ENCODE measurements at places on chromosomes 12 and 14.

GRCh38 chr14:34359420-34360117 is 102.5 kb downstream of the SPTSSA start:
- no peak for DNase-seq

- no peak for DNase-seq
Measured at GRCh38 chr14:72731252-72732020, 162.5 kb downstream of the DPF3 start.

- DNase-seq = no peak
Measured at GRCh38 chr12:5213990-5214389, 170.3 kb downstream of the KCNA5 start.

GRCh38 chr14:104693482-104694431 is 4.3 kb downstream of the INF2 start:
- no peak for DNase-seq

- no peak for DNase-seq
Measured at GRCh38 chr12:29771786-29772185, 12.0 kb downstream of the TMTC1 start.

GRCh38 chr14:31926123-31926522 is 151.0 kb upstream of the ARHGAP5 start:
- DNase-seq = no peak

- DNase-seq = no peak
Measured at GRCh38 chr12:26014085-26014484, 55.6 kb downstream of the RASSF8 start.

DNA sequence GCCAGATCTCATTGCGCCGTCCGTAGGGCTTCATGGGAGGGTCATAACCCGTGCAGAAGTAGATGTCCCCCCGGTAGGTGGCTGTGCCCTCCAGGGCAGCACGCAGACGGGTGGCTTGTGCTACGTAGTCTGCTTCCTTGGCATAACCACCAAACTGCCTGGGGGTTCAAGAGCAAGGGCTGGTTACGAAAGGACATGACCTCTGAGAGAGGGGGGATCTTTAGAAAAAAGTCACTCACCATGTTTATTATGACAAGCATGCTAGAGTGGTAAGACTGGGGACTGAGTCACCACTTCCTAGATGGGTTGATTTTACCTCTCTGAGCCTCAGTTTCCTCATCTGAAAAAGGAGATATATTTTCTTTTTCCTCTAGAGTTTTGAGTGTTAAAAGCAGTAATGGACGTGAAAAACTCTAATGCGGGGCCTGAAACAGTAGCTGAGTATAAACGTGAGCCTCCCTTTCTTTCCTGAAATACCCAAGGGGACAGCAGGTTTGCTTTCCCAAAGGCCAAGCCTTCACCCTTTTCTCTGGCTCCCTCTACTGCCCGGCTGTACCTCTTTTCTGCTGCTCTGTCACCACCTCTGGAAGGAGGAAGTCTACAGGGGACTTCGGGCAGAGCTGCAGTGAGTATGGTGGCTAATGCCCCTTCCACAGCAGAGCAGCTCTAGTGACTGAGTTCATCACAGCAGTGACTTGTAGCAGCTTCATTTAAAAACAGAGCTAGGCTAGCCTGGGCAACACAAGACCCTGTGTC is 23.5 kb upstream of the GPRC5D start:
- no peak for DNase-seq

- no peak for DNase-seq
Measured at GRCh38 chr14:79028281-79028680, 858.1 kb downstream of the NRXN3 start.

- no peak for DNase-seq
Measured at GRCh38 chr14:32709027-32709426, 229.7 kb upstream of the NPAS3 start.

DNA sequence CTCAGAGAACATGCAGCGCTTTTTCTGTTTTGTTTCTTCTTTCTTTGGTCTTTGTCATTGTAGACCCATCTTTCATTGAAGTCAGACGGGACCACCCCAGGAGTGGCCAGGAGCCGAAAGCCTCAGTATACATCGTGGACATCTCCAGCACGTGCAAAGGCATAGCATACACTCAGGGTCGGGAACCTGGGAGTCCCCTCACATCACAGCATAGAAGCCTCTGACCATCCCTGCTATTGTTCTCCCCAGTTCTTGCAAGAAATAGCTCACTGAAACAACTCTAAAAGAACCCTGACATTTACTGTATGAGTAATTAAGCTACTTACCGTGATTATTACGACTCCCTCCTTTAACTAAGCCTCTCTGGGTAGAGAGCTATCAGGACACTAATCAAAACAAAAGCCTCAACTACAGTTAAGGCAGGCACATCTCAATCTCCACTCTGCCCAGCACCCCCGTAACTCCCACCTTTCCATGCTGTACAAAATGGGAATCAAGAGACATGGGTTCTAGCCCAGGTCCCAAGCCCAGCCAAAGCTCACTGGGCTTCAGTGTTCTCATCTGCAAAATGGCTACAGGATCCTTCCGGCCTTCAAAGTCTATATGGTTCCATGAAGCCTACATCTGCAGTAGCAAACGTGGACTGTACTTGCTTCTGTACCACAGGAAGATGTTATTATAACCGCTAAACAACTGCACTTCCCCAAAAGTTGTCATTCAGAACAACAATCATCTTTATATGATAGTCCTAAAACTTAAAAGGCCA is 6.7 kb downstream of the CCDC88C start:
- no peak for DNase-seq

- DNase-seq = no peak
Measured at GRCh38 chr12:68794653-68795251, 13.2 kb upstream of the MDM2 start.
